Fibroblast of skin of right biceps (primary cell): ENCODE measurements at places on chromosomes 1 and 21.
A peak's percentile ranks its signal among the peaks of the same experiment; 100 is the strongest.

GRCh38 chr1:232377494-232377770 is 252.5 kb downstream of the SIPA1L2 start:
- DNase-seq: peak; percentile 41

DNA sequence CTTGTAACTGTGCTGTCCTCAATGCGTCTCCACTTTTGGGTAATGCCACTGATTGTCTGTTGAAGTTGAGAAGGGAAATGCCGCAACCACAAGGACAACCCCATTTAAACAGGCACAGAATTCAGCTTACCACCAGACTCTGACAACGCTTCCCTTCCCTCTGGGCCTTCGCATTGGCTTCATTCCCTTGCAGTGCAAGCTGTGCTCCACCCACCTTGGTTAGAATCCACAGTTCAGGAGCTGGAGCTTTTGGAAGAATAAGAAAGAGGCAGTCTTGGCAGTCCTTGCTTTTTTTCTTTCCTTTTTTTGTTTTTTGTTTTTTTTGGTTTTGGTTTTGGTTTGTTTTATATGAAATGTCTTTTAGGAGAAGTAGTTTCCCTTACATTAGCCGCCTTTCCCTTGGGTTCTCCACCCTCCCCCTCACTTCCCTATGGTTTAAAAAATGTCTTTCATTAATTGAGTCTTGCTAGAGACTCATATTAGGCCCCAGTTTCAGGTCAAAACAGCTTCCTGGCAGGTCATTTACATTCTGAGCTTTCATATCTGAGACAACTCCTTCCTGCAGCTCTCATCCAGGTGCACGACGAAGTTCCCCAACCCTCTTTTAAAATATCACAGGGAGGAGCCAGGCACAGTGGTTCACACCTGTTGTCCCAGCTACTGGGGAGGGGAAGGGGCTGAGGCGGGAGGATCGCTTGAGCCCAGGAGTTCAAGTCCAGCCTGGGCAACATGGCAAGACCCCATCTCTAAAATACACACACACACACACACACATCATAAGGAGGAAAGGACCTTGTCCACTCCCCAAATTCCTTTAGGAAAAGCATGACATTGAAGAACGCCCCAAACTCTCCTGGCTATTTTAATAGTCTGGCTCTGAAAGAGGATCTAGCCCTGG is 20.7 kb upstream of the LAX1 start:
- peak; percentile 22 for DNase-seq

DNA sequence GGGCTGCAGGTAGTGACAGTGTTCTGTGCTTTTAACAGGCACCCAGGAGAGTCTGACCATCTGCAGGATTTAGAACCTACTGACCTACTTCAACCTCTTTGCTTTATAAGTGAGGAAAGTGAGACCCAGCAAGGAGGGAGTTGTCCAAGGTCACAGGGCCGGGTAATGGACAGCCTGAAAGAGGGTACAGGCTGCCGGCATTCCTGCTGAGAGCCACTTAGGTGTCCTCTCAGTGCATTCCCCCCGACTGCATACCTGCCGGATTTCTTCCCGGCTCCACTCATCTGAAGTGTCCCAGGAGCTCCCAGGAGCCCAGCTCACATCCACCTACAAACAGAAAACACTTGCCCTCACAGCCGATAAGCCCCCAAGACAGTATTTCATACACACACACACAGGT is 13.9 kb downstream of the PHLDA3 start:
- DNase-seq: no peak

DNA sequence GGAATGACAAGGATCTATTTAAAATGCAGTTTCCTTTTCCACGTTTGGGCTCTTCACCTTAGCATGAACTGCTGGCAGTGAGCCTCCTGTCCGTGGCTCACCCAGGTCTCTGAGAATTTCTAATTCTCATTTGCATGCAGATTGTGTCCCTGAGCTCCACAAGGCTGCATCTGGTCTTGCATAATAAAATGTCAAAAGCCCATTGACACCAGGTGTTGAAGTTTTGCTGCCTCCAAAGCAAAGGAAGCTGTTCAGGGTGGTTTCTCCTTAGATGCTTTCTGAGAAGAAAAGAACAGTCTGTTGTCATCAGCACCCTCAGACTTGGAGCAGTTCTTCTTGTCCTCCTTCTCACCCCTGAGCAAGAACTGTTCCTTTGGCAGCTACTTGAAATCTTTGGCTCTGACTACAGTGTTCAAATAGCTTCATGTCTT is 433.1 kb upstream of the KAZN start:
- DNase-seq: no peak

DNA sequence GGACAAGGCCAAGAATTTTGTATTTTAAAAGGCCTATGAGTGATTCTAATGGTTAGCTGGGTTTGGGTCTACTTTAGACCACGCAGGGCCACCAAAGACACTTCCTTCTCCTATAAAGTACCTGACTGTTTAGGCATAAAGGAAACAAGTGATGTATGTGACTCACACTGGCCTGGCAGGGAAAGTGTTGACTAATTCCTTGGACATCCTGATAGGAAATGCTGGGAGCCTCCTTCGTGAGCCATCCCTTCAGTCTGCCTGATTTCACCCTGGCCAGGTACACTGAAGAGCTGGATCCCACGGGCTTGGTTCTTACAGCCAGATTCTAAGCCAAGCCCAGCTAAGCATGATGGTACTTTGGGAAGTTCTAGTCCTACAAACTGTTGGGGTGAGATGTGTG is 100.5 kb upstream of the HMGB4 start:
- peak; percentile 78 for DNase-seq

DNA sequence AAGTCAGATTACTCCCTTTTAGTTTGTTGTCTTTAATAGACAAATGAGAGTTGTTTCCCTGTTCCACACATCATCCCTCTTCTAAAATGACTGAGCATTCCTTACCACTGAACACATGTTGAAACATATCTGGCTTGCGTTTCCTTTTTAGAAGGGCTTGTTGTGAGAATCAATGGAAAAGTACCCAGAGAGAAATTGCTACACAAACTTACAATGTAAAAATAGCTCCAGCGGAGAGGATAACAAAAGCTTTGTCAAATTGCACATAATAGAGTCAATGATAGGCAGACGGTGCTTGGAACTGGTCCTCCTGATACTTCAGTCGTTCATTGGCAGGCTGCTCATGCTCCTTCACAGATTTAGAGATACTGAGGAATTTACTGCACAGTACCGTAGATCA is 123.9 kb downstream of the CYYR1 start:
- DNase-seq: peak; percentile 84

DNA sequence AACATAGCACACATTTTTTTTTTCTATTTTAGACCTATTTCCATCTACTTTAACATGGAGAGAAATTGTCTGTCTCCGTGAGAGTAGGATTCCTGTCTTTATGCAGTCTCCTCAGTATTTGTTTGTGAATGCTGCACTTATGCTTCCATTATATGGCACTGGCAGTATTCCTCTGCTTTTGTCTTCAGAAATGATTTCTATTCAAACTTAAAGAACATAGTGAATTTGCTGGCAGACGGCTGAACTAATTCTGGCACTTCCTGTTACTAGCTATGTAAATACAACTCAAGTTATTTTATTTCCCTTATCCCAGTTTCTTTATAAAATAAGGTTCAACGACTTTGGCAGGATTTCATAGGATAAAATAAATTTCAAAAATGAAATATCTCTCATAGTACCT is 45.3 kb downstream of the KCTD3 start:
- DNase-seq: no peak

DNA sequence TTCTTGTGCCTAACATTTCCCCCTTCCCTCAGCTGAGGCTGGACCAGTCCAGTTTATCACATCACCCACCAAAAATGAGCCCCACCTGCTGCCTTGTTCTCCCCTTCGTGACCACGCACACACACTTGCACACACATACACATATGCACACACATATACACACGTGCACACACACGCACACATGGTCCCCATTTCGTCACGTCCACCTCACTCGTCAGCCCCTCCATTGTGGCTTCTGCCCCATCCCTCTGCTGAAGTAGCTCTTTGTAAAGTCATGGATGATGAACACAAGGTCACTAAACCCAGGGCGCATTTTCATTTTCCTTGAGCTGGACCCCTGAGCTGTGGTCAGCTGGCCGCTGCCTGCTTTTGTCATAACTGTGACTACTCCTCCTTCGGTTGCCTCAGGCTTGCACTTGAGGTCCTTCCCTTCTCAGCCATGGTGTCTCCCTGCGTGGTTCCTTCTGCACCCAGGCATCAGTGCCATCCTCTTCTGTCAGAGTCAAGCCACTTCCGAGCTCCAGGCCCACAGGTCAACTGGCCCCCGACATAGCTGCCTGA is 93.8 kb downstream of the SYT2 start:
- no peak for DNase-seq

- DNase-seq: no peak
Observed at GRCh38 chr1:51922040-51922439, 43.5 kb upstream of the NRDC start.

- no peak for DNase-seq
Observed at GRCh38 chr1:217983051-217983375, 302.1 kb upstream of the RRP15 start.

GRCh38 chr1:207606362-207606755 is 38.6 kb upstream of the CR1L start:
- no peak for DNase-seq
